ENCODE measurements at places on chromosomes 12 and 14. TPM values are rescaled to one million over a fixed set of nuclear protein-coding genes. Genes with fewer than 3 reads are reported as not detected.

The FAM222A gene
- 2.7 TPM for total RNA-seq

The CD163 gene
- 943 TPM for total RNA-seq

The PHC1 gene
- 18.0 TPM for total RNA-seq

The SPIC gene
- not detected for total RNA-seq

Data from mesenteric fat pad (tissue), 1 donor.